ENCODE measurements at places on chromosomes 5 and 9.

DNA sequence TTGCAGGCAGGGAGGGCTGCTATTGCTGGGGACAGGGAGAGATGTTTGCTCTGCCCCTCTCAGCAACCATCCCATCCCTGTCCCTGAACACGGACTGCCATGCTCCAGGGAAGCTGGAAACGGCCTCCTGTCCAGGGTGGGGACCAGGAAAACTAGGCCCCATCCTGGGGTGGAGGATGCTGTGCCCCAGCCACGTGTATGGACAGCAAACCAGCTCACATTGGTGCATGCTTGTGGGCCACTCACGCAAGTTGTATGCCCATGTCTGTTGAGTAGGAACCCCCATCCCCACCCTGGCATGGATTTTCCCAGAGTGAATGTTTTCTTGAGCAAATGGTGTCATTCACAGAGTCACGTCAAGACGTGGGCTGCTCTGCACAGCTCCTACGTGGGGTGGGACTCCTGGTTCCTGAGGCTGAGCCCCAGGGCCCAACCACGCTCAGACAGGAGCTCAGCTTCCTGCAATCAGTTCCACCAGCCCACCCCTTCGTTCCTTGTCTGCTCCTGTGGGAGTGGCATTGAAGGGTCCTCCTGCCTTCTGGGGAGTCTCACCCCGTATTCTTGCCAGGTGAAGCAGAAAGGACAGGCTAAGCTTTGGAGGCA lies 4.6 kb downstream of the UNC5A start:
- DNase-seq: no peak

DNA sequence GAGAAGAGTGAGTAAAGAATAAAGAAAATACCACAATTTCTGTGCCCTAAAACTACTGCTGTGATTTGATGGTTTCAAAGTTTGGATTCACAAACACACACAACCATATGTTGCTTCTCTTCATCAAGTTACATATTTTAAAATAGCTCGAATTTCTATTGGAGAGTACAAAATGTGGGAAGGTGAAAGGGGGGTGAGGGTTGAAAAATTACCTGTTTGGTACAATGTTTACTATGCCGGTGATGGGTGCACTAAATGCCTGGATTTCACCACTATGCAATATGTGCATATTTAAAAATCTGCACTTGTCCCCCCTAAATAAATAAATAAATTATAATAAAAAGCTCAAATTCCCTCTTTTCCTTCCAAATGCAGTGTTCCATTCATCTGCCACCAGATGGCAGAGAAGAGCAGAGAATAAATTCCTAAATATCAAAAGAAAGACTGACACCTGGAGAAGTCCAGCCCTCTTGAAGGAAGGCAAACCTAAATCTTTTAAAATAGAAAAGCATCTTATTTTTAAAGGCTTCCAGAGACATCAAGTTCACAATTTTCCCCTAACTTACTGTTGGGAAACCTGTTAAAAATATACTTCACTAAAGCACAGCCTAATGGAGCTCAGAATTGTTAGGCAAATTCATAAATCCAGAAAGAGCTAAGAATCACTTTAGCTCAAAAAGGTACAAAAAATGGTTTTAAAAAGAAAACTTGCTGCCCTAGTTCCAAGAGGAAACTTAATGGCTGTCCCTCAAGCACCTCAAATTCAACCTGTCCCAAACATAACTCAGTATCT lies 24.8 kb upstream of the HNRNPA0 start:
- DNase-seq: no peak

GRCh38 chr9:112112519-112112918 lies 62.6 kb downstream of the SUSD1 start:
- DNase-seq: no peak

DNA sequence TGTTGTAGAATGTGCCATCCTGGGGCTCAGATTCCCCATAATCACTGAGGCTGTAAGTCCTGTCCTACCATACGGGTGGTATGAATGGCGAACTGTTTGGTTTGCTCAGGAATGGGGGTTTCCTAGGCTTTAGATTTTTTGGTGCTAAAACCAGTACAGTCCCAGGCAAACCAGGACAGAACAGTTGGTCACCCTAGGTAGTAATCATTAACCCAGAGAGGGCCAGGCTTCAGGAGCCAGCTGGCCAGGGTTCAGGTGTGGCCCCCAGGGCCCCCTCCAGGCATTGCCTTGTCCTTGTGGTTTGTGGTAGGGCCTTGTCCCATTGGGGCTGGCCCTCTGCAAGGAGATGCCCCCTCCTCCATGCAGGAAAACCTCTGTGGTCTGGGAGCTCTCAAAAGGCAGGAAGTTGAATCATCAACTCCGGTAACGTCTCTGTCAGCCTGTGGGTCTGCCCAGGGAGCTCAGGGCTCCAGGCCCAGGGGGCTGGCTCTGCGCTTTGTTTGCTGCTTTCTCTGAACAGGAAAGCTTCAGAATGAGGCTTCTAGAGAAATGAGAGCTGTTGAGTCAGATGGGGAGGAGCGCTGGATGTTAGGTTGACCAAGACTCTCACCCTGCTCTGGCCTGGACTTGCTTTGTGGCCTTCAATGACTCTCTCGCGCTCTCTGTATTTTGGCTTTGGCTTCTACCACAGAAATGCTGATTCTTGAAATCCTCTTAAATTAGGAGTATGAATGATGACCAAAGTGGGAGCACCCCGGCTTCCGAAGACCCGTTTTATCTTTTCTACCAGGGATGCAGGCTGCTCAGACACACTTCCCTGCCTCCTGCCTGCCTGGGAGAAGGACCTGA lies 22.2 kb upstream of the JADE2 start:
- DNase-seq: peak; percentile 54

GRCh38 chr5:138965626-138966025 lies 90.5 kb upstream of the LRRTM2 start:
- no peak for DNase-seq

- DNase-seq: no peak
These were observed 428 bp downstream of the EFNA5 start for GRCh38 chr5:107670087-107670931.

DNA sequence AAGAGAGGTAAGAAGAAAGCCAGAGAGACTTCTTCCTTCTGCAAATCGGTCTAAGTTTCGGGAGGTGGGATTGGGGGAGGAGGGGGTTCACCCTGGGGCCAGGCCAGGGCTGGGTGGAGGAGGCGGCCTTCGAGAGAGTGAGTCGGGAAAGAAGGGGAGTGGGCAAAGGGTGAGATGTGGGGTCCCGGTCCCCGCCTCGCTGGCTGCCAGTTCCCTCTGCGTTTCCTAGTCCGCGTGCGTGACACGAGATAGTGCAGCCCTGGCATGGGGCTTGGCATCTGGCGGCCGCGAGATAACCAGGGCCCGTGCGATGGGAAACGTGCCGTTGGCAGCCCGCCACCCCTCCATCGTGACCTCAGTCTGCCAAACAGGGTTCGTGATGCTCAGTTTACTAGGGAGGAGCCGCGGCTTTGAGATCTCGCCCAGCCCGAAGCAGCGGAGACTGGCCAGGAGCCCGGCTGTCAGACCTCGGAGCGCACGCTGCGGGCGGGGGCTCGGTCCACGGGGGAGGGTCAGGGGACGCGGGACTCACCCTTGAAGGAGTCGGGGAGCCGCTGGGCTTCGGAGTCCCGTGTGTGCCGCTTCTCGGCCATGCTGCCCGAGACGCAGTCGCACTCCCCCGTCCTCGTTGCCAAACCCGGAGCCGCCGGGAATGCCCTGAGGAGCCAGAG lies at the start of gene STOM:
TSS of gene STOM (minus strand) at position 656 of the 671 bp plus-strand sequence. CDS start at position 593, 63 bp downstream.
- no peak for DNase-seq

- no peak for DNase-seq
These were observed 42.0 kb upstream of the GARNL3 start for GRCh38 chr9:127222388-127223095.

- DNase-seq: no peak
These were observed 355.4 kb upstream of the WWC1 start for GRCh38 chr5:167936022-167936421.

DNA sequence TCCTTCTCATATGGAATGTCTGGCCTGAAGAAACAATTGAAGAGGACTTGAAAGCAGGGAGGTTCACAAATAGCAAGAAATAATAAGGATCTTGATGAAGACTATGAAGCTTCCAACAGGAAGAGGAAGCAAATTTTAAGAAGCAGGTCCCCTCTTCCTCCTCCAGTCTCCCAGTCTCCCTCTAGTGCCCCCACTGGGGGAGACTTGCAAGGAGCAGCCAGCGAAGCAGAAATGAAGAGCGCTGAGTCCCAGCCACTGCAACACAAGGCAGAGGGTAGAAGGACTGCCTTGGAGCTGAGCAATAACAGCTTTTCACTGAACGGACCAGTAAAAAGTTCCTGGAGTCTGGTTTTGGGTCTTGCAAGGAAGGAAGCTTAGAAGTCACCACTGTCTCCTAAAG lies 32.6 kb upstream of the ACO1 start:
- no peak for DNase-seq

DNA sequence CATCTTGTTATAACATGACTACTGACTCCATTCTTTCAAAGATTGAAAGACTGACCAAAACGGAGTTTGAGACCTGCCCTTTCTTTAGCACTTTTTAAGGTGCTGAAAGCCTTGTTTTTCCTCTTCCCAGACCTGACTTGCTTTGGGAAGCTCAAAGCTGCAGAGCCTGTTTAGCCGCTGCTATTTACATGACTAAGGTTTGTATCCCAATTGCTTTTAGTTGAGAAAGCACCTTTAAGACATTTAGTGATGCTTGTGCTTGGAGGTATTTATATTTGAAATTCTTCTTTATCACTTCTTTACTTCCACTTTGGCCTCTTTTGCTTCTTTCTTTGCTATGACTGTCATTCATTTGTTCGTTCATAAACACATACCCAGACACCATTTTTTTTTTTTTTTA lies 182.6 kb upstream of the ELL2 start:
- DNase-seq: no peak

DNA sequence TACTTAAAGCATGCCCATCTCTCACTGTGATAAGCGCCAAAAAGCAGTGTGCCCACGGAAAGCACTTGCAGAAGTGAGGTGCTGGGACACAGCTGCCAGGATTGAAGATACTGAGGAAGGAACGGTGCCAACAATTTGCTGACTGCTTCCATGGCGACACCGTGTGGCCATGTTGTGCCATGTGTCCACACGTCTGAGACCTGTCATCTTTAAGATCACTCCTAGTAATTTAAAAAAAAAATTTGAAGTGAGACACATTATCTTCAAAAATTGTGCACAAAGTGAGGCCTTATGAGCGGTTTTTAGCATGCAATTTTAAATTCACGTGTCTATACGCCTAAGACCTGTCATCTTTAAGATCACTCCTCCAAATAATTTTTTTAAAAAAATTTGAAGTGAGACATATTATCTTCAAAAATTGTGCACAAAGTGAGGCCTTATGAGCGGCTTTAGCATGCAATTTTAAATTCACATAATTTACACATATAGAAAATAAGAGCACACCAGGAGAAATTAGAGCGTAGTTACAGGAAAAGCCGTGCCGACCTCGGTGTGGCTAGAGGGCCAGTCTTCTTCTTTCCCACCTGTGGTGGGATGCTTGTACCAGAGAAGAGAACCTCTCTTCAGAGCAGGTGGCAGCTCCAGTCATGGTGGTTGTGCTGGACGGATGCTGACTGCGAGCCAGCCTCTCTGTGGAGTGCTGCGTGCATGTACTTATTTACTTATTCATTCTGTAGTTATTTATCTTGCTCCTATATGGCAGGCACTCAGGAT lies 21.4 kb upstream of the FLT4 start:
- DNase-seq: peak; percentile 45

DNA sequence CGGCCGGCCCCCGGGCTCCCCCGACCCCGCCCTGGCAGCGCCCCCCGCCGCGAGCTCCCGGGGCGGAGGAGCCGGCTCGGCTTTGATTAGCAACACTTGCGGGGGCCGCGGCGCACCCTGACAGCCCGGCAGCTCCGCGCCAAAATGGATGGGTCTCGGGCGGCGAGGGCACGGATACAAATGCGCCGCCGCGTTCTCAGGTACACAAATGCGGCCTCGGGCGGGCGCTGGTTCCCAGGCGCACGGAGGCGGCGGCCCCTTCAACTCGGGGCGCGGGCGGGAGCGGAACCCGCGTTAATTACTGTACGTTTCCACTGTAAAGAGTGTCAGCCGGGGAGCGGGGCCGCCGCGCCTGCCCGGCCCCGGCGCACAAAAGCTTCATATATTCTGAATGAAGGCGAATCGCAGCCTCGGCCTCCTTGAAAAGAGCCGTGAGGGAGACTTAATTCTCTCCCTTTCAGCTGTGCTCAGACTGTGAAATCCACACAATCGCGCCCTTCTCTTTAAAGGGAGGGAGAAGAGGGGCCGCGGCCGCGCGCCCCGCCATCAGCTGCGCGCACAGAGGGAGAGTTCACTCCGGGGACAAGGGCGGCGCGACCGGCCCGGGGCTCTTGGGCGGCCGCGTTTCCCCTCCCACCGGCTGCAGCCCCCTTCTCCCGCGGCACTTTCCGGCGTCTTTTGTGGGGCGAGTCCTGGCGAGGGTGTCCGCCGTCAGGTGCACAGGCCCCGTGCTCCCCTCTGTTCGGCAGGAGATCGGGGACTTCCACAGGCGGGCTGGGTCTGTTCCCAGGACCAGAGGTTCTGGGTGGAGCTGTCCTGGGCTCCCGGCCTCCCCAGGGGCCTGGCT lies 27.0 kb downstream of the MSX2 start:
- no peak for DNase-seq

DNA sequence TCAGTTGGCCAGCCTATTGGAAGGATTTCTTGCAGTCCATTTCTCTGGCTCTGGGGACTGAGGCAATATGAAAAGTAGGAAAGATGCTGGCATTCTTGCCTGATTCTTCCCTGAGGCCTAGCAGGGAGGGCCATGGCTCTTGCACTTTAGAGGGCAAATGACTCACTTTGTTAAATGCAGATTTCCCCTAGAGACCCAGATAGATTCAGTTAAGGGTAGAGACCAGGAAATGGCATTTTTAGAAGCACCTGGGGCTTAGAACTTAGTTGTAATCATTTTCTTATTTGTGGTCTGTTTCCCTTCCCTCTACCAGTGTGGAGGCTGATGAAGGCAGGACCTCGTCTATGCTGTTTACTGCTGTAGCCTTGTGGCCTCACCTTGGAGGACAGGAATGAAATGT lies 112.8 kb upstream of the NR3C1 start:
- DNase-seq: no peak

GRCh38 chr5:54390015-54390414 lies 65.5 kb upstream of the HSPB3 start:
- DNase-seq: no peak

GRCh38 chr5:19125956-19126713 lies 861.9 kb downstream of the CDH18 start:
- DNase-seq: no peak

DNA sequence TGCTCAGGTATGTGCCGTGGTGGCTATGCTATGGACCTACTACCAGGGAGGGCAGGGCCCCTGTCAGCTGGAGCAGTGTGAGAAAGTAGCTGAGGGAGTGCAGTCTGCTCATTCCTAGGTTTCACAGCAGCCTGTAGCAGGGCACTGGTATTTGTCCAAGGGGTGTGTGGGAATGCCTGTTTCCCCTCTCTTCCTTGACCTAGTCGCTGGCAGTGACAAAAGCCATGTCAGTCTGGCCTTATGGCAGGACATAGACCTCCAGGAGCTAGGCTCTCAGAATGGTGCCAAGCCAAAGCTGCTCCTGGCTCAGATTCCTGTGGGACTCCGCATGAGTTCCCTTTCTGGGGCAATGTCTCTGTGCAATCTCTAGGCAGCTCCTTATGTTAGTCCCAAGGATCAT lies 253.9 kb upstream of the TYRP1 start:
- DNase-seq: no peak

- DNase-seq: no peak
These were observed 56.9 kb upstream of the TRIO start for GRCh38 chr5:14086261-14086660.
